Activated T-helper 17 cell treated with anti-CD3 and anti-CD28 coated beads, Interleukin-2, amount 50 U/mL, for 72 hours (primary cell): ENCODE measurements at places on chromosomes 5 and 9. TPM values are rescaled to one million over a fixed set of nuclear protein-coding genes. Genes with fewer than 3 reads are reported as not detected.

The PKN3 gene
- 4.1 TPM for total RNA-seq

DNA sequence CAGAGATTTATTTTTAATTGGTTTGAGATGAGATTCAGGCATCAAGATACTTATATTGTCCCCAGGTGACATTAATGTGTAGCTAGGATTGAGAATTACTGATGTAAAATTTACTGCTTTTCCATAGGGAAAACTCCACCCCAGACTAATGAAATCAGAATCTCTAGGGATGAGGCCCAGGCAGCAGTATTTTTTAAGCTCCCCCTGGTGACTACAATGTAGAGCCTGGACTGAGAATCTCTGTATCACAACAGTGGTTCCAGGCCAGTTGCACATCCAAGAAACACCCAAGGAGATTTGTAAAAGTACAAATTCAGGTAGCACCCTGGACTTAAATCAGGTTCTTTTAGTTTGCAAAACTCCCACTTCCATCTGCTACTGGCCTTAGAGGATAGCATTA lies 185.7 kb downstream of the MARCHF11 start:
- H3K27me3 ChIP-seq, result no peaks in the 10 kb centered on the region
- no peaks in the 10 kb centered on the region for H3K4me1 ChIP-seq
- H3K36me3 ChIP-seq, result no peaks in the 10 kb centered on the region
- no peak overlapping the region for H3K4me3 ChIP-seq

DNA sequence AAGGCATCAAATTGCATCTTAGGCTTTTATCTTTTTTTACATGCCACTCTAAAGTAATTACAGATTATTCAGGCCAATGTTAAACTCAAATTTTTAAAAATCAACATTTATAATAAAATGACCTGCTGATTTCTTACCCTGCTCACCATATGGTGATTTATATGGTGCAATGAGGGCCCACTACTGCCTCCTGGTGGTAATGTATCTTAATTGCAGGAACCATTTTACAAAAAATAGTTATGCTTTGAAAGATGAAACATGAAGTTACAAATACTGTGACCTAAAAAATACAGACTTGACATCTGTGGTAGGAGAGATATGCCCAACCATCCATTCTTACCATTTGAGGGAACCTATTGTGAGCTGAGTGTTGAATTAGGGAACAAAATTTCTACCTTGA lies 292.6 kb upstream of the TAS2R1 start:
- no peak for ATAC-seq
- no peaks in the 10 kb centered on the region for H3K4me1 ChIP-seq
- no peak overlapping the region for H3K27ac ChIP-seq
- no peaks in the 10 kb centered on the region for H3K36me3 ChIP-seq
- no peak overlapping the region for H3K4me3 ChIP-seq

- H3K27ac ChIP-seq, result no peak overlapping the region
- no peaks in the 10 kb centered on the region for H3K36me3 ChIP-seq
- H3K4me1 ChIP-seq, result no peaks in the 10 kb centered on the region
- H3K27me3 ChIP-seq, result peaks cover 12% of the 10 kb centered on the region
- no peak for ATAC-seq
Measured at GRCh38 chr5:72441094-72441723, 66.0 kb downstream of the ZNF366 start.

DNA sequence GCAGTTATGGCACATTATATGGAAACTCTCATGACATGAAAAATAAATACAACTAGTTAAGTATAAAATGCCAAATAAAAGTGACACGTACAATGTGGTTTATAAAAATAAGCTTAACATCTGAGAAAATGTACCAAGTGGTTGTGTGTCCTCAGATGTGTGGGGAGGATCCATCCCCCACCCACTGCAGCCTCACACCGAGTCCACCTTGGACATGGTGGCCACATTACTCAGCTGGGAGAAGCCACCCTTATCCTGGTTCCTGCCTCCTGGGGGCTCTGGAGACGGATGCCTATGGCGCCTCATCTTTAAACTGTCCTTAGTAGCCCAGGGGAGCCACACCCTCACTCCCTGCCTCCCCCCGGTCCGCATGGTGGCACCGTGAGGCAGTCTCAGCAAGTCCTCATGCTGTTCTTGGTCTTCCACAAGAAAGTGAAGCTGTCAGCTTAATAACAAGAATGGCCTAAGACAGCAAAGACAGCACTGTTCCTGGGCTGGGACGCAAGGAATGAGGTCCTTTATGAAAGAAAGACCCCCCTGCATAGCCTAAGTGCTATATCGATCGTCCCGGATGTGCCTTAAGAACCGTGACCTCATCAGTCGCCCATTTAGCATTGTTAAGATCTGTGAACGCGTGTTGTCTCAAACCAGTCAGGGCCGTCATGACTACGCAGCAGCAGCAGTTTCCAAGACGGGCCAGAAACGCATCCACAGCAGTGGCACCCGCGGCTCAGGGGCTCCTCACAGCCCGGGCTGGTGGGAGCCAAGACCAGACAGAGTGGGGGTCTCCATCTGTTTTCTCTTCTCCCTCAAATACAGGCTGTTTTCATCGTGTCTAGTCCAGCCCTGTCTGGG lies 56.4 kb downstream of the IPPK start:
- H3K36me3 ChIP-seq, result peaks cover 57% of the 10 kb centered on the region
- H3K27me3 ChIP-seq, result no peaks in the 10 kb centered on the region
- H3K27ac ChIP-seq, result no peak overlapping the region
- H3K4me1 ChIP-seq, result no peaks in the 10 kb centered on the region

GRCh38 chr5:130099008-130099407 lies 194.7 kb downstream of the CHSY3 start:
- H3K4me3 ChIP-seq, result no peak overlapping the region
- no peak for ATAC-seq
- no peaks in the 10 kb centered on the region for H3K4me1 ChIP-seq
- H3K27me3 ChIP-seq, result peaks cover 6% of the 10 kb centered on the region
- no peak overlapping the region for H3K27ac ChIP-seq

The PAPPA gene
- 0.26 TPM for total RNA-seq

GRCh38 chr9:70003901-70004714 lies 39.5 kb upstream of the MAMDC2 start:
- no peak overlapping the region for H3K4me3 ChIP-seq
- H3K27me3 ChIP-seq, result peaks cover 18% of the 10 kb centered on the region
- no peaks in the 10 kb centered on the region for H3K4me1 ChIP-seq

- H3K36me3 ChIP-seq, result no peaks in the 10 kb centered on the region
- peaks cover 39% of the 10 kb centered on the region for H3K4me1 ChIP-seq
- peak overlapping the region; percentile 70 for H3K4me3 ChIP-seq
- H3K27ac ChIP-seq, result peak overlapping the region; percentile 97
- H3K27me3 ChIP-seq, result no peaks in the 10 kb centered on the region
- peak; percentile 86 for ATAC-seq
Measured at GRCh38 chr5:40480392-40480791, 199.3 kb upstream of the PTGER4 start.

The LHX6 gene
- total RNA-seq, result not detected

DNA sequence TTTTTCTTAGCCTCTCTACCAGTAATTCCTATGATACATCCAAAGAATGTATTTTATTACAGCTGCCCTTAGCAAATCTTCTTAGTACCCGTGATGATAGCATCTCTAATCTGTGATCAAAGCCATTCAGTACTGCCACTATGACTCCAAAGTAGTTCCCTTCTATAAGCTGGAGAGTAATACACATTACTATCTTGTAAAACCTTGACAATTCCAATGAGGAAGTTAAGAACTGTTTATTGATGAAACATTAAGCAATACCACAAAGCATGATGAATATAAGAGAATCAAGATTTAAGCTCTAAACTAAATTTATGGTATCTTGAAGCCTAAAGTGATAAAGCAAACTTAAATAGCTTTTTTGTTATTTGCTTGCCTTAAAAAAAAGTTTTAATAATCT lies 86.1 kb downstream of the SMIM23 start:
- H3K36me3 ChIP-seq, result peaks cover 99% of the 10 kb centered on the region
- no peak overlapping the region for H3K4me3 ChIP-seq
- H3K4me1 ChIP-seq, result no peaks in the 10 kb centered on the region
- no peak for ATAC-seq
- H3K27ac ChIP-seq, result no peak overlapping the region
- no peaks in the 10 kb centered on the region for H3K27me3 ChIP-seq

DNA sequence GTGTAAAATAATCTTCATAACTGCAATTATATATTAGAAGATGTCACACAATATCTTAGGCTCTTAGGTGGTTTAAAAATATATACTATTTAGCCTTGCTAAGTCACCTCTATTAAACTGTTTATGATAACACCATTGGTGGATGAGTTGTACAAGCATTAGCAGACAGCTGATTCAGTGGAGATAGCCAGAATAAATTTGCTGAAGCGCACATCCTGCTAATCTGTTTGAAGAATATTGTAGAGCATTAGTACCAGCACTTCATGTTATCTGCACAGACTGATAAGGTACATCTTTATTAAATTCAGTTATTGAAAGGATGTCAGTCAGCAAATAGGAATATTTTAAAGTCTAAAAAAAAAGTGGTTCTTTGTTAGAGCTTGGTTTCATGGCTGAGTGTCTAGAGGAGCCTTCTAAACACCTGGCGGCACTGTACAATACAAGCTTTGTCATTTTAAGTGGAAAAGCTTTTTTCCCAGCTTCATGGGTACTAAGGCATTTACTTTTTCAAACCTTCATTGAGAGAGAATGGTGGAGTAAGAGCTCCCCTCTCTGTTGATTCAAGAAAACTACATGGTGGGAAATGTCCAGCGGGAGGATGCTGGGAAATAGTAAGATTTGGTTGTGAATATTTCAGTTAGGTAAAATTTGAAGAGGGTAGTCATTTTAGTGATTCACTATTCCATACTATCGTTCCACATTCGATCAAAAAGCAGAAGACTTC lies 275.1 kb downstream of the SLF1 start:
- no peak overlapping the region for H3K27ac ChIP-seq
- H3K27me3 ChIP-seq, result peaks cover 3% of the 10 kb centered on the region
- H3K4me1 ChIP-seq, result no peaks in the 10 kb centered on the region
- no peak overlapping the region for H3K4me3 ChIP-seq

- no peaks in the 10 kb centered on the region for H3K36me3 ChIP-seq
- no peaks in the 10 kb centered on the region for H3K27me3 ChIP-seq
- no peak for ATAC-seq
Measured at GRCh38 chr5:134502259-134502658, 23.2 kb upstream of the JADE2 start.

DNA sequence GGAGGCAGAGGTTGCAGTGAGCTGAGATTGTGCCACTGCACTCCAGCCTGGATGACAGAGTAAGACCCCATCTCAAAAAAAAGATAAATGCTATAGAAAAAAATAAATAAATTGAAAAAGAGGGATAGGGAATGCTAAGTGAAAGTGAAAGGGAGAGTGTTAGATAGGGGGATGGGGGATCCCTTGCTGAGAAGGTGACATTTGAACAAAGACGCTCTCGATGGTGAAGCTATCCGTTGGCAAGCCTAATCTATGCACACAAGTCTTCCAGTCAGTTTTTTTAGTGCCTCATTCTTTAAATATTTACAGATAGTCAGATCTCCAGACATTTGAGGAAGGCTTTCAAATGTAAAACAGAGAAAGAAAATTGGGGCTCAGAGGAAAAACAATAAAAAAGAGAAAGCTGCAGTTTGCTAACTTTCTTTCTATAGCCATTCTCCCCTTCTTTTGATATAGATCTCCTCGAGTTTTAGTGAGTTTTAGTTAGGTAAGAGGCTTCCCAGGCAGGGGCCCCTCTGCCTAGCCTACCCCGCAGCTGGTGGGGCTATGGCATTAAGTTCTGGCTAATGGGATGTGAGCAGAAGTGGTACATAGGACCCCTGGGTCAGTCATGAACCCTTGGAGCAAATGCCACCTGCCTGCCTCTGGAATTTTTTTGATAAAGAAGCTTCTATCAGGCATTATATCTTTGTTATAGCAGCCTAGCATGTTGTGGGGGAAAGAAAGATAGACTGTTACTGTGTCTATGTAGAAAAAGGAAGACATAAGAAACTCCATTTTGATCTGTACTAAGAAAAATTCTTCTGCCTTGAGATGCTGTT lies 12.0 kb downstream of the GLRX start:
- H3K27me3 ChIP-seq, result no peaks in the 10 kb centered on the region
- H3K36me3 ChIP-seq, result peaks cover 30% of the 10 kb centered on the region
- ATAC-seq, result no peak
- peak overlapping the region; percentile 87 for H3K4me3 ChIP-seq

DNA sequence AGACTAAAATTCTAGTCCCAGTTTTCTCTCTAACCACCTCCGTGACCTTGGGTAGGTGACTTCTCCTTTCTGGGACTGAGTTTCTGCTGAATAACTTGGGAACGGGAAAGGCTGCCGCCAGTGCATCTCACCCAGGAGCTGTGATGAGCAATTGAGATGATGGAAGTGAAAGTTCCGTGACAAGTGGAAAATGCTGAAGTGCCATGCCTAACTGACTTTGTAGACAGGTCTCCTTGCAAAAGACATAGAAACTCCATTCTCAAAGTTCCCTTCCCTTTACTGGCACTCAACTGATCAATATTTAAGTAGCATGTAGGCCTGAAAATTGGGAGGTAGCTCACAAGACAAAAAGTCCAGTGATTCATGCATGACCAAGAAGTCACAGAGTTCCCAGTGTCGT lies 6.3 kb upstream of the ADAM19 start:
- H3K36me3 ChIP-seq, result peaks cover 5% of the 10 kb centered on the region
- peak; percentile 7 for ATAC-seq
- H3K4me1 ChIP-seq, result peaks cover 43% of the 10 kb centered on the region
- peak overlapping the region; percentile 86 for H3K27ac ChIP-seq

- H3K4me3 ChIP-seq, result no peak overlapping the region
Measured at GRCh38 chr5:178781936-178782335, 51.5 kb upstream of the ZNF354A start.

GRCh38 chr5:3382151-3382550 lies 213.5 kb upstream of the IRX1 start:
- no peak overlapping the region for H3K27ac ChIP-seq
- H3K27me3 ChIP-seq, result no peaks in the 10 kb centered on the region
- no peaks in the 10 kb centered on the region for H3K36me3 ChIP-seq
- H3K4me3 ChIP-seq, result no peak overlapping the region
- ATAC-seq, result no peak

The IL9 gene
- total RNA-seq, result 29.3 TPM

The DMGDH gene
- 1.9 TPM for total RNA-seq

GRCh38 chr9:93119953-93120845 lies 13.9 kb downstream of the NINJ1 start:
- ATAC-seq, result peak; percentile 69
- peaks cover 66% of the 10 kb centered on the region for H3K36me3 ChIP-seq
- H3K4me1 ChIP-seq, result peaks cover 19% of the 10 kb centered on the region
- H3K27me3 ChIP-seq, result no peaks in the 10 kb centered on the region

The ZNF462 gene
- total RNA-seq, result 0.67 TPM
